ENCODE measurements at places on chromosomes 11 and 22.

DNA sequence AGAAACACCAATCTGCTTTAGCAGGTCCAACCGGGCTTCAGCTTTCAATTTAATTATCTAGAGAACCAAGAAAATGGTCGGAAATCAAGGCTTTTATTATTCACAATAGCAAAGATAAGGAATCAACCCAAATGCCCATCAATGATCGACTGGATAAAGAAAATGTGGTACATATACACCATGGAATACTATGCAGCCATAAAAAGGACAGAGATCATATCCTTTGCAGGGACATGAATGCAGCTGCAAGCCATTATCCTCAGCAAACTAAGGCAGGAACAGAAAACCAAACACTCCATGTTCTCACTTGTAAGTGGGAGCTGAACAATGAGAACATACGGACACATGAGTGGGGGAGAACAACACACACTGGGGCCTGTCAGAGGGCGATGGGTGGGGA lies 53.8 kb downstream of the ATG16L2 start:
- no peak for DNase-seq

GRCh38 chr22:31239771-31240370 lies 27.8 kb downstream of the LIMK2 start:
- DNase-seq, result peak; percentile 39

DNA sequence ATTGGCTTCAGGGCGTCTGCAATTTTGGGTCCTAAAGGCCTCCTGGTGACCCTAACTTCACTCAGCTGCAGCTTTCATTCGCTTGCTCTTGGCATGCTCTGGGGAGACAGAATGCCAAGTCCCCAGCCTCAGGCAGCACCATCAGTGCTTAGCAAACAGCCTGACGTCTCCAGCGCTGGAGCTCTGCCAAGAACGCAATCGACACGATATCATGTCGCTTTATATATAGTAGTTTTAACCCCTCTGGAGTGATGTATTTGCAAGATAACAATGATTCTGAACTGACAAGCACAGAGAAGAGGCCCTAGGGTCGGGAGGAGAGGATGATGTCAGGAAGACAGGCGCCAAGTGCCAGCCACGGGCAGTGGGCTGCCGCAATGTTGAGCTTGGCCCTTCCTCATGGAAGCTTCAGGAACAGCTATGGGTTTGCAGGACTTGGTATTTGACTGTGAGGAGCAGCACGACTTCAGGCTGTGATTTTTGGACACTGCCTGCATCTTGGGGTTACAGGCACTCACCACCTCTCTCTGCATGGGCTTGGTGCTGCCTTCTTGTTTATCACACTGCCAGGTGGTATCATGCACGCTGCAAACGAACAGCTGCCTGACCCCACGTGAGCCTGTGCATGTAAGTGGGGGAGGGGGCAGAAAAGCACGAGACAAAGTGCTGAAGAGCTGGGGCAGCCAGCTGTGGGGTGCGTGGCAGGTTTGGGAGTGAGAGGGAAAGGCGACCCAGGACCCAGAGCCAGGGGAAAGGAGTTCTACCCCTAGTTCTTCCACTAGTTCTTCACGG lies 26.1 kb downstream of the B3GAT1 start:
- DNase-seq, result no peak

- no peak for DNase-seq
Measured at GRCh38 chr11:32032478-32032877, 58.4 kb upstream of the RCN1 start.

DNA sequence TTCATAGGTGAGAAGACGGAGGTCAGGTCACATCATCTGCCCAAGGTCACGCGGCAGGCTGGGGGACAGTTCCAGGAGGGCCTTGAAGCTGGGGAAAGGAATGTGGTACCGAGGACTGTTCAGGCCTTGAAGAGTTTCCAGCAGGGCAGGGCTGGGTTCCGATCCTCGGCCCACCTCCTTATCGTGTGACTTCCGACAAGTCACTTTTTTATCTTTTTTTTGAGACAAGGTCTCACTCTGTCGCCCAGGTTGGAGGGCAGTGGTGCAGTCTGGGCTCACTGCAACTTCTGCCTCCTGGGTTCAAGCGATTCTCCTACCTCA lies 623 bp downstream of the NDUFS8 start:
- DNase-seq, result no peak

DNA sequence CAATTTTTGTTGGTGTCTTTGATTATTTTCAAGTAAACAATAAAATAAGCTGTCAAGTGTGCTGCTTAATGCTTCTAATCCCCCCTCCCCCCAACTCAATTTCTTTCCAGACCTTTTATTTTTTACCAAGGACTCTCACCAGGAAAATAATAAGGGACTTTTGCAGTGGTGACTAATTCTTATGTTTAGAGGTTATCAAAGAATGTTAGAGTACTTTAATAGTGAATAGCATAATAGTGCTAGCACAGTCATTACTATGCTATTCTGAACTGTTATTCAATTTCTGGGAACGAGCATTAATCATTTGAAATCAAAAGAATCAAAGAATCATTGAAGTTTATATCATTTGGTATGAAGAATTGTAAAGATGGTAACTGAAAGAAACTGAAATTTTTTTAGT lies 251.4 kb downstream of the DDX10 start:
- DNase-seq, result peak; percentile 29

DNA sequence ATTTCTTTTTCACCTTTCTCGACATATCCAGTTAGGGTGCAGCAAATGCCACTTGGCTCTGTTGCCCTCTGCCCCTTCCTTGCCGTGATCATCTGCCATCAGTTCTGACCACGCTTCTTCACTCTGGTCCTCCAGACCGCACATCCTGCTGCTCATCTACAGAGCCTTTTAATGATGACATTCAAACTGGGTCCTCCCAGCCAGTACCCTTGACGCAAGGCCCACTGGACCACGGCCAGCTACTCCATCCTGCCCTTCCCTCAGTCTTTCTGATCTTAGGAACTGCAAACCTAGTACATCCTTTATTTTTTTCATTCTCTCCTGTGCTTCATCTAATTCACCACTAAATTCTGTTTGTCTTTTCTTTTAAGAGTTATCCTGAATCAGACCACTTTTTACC lies 551.8 kb downstream of the NTM start:
- no peak for DNase-seq

GRCh38 chr11:65375012-65375411 lies 7.4 kb downstream of the SLC25A45 start:
- DNase-seq, result no peak

GRCh38 chr11:102268985-102269470 lies 48.3 kb upstream of the BIRC3 start:
- no peak for DNase-seq

GRCh38 chr22:31393893-31394292 lies 5.5 kb upstream of the DRG1 start:
- no peak for DNase-seq

GRCh38 chr11:69307871-69308431 lies 14.0 kb downstream of the MYEOV start:
- no peak for DNase-seq

DNA sequence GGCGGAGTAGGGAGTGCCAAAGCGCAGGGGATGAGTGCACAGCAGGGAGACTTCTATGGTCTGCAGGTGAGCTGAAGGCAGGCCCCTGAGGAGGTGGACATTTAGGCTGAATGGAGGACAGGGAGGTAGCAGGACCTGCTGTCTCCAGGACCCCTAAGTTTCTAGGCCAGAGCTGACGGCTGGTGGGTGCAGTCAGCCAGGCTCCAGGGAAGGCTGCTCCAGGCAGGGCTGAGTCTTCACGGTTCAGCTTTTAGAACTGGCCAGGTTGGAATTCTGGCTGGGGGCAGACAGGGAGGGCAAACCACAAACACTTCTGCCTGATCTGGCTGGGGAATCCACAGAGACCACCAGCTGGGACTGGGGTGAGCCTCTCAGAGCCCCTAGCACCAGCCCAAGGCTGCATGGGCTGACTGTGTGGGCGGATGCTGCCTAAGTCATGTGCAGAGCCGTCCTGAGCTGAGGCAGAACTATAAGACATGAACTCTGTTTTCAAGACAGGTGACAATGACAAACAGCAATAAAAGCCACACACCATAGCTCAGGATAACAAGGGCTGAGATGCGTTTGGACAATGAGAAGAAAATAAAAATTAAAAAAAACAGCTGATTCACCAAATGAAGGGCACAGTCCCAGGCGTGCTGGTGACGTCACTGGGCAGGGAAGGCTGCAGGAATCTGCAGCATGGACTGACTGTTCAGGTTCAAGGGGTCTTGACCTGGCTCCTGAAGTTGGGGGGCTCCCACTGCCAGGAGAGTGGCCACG lies 10.4 kb upstream of the MALAT1 start:
- DNase-seq, result peak; percentile 53

GRCh38 chr22:20438427-20438677 lies 727 bp upstream of the SCARF2 start:
- DNase-seq, result no peak

- no peak for DNase-seq
Measured at GRCh38 chr11:41435531-41435930, 23.9 kb downstream of the LRRC4C start.

DNA sequence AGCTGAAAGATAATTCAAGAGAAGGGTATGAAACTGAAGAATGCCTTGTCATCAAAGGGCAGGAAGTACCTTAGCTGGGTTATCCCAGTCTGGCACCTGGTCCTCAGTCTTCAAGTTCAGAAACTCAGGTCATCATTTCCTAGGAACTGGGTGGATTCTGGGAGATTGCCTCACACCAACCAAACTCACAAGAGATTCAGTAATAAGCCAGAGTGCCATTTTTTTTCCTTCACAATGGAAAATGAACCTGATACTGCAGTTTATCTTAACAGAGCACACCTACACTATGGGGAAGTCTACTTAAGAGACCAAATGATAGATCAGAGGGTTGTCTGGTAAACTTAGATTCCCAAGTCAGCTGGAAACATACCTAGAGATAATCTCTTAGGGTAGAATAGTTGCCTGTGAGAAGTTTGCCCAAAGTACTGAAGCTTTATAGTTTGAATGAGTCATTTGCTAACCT lies 3.8 kb upstream of the BUD13 start:
- DNase-seq, result no peak

- no peak for DNase-seq
Measured at GRCh38 chr22:21929253-21929652, 23.4 kb downstream of the PPM1F start.

- no peak for DNase-seq
Measured at GRCh38 chr11:92844197-92844596, 125.3 kb upstream of the MTNR1B start.

DNA sequence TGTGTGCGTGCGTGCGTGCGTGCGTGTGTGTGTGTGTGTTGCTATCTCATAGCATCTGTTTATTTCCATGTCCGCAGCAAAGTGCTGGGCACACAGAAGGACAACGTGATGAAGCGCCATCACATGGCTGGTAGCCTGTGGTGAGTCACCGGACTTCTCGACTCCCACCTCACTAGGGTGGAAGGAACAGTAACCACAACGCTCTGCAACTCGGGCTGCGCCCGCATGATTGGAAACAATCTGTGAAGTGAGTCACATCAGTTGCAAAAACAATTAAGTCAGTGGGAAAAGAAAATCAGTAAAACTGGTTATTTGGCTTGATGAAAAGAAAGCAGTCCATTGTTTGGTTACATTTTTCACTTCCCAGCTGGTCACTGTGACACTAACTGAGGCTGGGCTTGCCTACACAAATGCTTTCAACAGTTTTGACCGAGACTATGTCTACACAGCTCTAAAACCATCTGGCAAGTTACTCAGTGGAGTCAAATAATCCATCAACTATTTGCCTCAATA lies 437.3 kb upstream of the CADM1 start:
- no peak for DNase-seq

DNA sequence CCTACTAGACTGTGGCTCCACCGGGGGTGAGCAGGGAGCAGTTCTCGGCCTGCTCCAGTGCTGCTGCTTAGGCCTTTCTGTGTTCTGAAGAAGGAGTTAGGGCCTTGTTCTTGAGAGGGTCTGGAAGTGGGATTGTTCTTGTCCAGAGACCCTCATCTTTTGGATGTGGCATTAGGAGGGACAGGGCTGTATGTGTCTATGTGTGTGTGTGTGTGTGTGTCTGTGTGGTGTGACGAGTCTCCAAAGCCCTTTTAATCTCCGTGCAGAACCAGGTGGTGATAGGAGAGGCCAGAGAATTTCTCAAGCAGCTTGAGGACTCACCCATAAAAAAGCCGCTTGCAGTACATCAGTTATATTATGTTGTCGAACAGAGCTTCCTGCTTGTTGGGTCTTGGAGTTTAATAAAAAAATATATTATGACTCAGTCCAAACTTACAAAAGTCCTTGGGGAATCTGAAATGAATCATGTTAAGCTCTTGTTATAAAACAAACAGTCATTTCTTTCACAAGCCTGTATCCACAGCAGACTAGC lies 196.5 kb downstream of the TENM4 start:
- peak; percentile 45 for DNase-seq

- no peak for DNase-seq
Measured at GRCh38 chr11:70210530-70210929, 7.4 kb downstream of the FADD start.

- no peak for DNase-seq
Measured at GRCh38 chr22:29979777-29980321, 96.9 kb downstream of the MTMR3 start.

DNA sequence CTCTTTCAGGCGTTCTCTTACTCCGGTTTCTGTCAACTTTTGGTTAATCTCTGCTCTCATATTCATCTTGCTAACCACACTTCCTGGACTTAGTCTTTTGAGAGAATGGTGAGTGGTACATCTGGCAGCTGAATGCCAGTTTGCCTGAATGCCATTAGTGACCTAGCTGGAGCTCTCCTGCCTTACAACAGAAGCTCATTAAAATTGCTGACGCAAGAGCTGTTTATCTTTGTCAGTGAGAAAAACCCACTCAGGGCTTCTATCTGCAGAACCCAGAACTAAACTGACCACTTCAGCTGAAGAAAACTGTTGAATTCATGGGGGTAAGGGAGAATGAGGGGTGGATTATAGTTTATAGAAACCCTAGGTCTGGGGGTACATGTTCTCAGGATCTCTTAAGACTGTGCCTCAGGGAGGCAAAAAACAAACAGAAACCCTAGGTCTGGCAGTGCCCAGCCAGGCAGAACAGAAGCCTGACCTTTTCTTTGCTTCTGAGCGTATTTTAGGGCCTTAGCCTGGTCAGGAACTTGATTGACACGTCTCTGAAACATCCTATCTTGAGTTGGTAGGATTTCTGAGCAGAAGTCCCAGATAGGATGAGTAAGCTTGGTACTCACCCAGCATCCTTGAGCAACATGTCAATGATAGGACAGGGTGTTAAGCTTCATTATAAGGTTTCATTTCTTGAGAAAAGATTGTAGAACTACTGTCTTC lies 52.8 kb upstream of the YWHAH start:
- DNase-seq, result no peak

GRCh38 chr11:17388609-17389210 lies at the start of gene KCNJ11:
Gene KCNJ11, minus strand, starts transcription at chr11:17388659. Its CDS starts 568 bp downstream, at chr11:17388091.
- no peak for DNase-seq

Measured in lung microvascular endothelial cell (primary cell).